Naive thymus-derived CD4-positive, alpha-beta T cell (primary cell): ENCODE measurements at places on chromosomes 5 and 9. TPM values are rescaled to one million over a fixed set of nuclear protein-coding genes. Genes with fewer than 3 reads are reported as not detected.

GRCh38 chr9:95193480-95193879, 124.0 kb downstream of the FANCC start:
- DNase-seq: no peak

The RFESD gene
- 2.2 TPM for total RNA-seq

The TEK gene
- total RNA-seq: 0.05 TPM in 1 of 2 replicates, not detected in the other

GRCh38 chr5:135604056-135604455, 25.3 kb upstream of the CXCL14 start:
- DNase-seq: no peak

DNA sequence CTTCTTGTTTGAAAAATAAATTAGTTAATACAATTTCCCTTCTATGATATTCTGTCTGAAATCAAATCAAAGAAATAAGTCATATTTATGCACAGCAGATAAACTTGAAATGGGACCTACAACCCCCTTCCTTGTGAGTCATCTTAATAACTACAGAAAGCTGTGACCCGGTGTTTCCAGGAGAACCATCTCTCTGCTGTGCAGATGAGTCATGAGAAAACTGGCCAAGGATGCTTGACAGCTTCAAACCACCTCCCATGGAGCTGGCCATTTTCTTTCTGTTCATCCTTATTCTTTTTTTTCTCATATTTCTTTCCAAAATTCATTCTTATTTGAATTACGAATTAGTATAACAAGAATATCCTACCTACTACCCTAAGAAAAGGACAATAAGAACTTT, 43.4 kb upstream of the NR4A3 start:
- DNase-seq: no peak

DNA sequence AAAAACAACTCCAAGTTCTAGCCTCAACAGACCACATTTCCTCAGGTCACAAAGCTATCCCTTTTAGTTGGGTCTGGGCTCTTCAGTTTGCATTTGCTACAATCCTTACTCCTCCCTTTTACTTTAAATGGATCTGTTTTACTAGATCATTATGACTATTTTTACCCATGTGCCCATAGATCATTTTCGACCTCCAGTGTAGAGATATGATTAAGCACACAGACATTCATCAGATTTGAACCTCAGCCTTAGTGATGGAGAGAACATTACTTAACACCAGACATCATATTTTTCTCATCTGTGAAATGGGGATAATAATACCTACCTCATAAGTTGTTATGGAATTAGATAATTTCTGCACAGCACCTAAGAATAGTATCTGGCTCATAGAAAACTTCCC, 141.9 kb downstream of the NPR3 start:
- no peak for DNase-seq

GRCh38 chr5:75016896-75017295, 35.5 kb downstream of the GCNT4 start:
- no peak for DNase-seq

The PCDHGC4 gene
- total RNA-seq: not detected

DNA sequence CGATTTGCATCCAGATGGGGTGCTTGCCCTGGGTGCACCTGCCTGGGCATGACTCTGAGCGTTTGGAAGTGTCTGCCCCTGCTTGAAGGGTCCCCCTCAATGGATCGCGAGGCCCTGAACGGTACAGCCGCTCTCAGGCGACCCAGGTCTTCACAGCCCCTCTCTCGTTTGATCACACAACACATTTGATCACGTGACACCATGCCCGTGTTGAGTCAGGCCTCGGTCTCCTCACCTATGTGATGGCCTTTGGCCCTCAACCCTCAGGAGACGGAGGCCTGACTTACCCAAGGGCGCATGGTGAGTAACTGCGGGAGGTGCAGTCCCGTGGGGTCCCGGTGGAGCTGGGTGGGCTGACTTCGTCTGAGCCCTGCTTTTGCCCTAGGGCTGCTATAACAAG, 3.0 kb upstream of the ASB6 start:
- no peak for DNase-seq

DNA sequence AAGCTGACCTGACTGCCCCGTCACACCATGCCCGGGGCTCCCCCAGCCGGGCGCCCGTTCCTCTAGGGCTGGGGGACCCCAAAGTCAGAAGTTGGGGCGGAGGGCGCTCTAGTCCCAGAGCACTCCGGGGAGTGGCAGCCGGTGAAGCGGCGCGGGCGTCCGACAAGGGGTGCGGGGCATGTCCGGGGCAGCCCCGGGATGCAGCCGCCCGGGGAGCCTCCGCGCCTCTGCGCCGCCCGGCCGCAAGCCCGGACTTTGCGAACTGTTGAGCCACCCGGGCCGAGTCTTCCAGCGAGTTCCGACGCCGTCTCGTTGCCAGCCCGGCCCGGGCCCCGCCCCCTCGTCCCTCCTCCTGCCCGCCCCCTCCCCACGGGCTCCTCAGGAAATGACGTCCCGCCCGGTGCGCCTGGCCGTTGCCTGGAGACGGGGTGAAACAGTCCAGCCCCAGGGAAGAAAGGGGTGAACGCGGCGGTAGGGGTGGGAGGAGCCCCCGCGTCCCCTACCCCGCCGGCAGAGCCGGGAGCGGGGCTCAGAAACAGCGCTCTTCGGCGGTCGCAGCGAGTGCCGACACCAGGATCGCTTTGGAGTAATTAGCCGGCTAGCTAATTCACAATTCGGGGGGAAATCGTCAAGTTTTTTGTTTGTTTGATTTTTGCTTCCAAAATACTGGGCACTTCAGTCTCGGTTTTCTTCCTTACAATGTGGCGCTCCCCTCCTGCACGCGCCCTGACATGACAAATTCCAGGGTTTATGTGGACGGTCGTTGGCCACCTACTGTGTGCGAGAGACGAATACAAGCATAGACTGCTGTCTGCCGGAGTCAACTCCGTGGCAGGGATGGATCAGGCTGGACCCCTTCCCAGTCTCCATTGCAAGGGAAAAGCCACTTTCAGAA, at the start of gene WHRN:
Gene WHRN, minus strand, starts transcription at position 287 of the 895 bp plus-strand sequence. CDS start 672 bp downstream, outside the sequence.
- DNase-seq: peak; percentile 89

The ZDHHC11B gene
- total RNA-seq: 1.6 TPM

DNA sequence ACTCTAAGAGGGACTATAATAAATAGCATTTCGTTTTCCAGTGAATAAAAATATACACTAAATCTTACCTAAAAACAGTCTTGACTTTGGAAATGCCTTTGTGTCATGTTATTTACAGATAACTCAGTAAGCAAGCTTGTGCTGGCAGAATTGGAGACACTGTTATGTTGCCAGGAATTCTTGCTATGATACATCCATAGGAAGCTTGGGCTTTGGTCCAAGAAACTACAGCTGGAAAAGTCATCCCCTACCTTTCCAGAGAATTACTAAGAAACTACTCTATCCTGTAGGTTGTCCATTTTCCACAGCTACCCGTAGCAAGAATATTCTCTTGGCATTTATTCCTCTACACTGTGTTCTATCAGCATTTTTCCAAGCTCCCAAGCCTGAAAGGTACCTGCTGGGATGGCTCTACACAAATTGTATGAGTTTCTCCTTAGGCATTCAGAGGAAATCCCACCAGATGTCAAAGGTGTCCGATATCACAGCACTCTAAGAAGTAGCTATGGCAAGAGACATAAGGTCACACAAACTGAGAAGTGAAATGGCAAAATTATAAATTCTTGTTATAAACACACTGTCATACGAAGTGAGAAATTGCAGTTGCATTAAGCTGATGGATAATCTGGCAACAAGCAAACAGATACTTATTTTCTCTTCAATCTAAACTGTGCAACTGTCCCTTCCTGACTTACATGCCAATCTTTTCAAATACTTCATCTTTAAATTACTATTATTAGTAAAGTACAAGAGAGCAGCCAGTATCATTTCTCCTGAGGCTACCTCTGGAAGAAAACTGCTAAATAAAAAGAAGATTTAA, 68.5 kb downstream of the MCTP1 start:
- no peak for DNase-seq

DNA sequence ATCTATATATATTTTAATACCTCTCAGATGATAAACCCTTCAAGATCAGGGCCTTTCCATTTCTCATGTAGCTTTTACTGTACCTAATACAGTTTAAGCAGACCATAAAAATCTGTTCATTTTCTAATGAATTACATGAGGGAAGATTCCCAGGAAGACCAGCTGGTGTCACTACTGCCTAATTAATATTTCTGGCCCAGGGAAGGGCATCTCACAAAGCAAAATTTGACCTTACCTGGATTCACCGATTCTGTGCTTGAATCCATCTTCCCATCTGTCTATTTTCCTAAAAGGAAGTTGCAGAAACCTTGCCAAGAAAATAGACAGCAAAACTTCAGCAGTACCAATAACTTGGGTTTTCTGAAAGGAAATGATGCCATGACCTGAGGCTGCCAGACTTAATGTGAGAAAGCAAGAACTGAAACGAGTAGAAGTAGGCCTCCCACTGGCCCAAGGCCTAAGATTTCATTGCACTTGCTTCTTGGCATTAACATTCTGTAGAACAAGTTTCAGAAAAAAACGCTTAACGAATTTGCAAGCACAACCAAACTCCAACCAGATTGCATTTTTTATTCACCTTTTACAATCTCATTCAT, 83.0 kb upstream of the GLIS3 start:
- peak; percentile 45 for DNase-seq

The IFNA2 gene
- not detected for total RNA-seq

- no peak for DNase-seq
These were observed 460.0 kb downstream of the PSAT1 start for GRCh38 chr9:78756813-78757510.

- DNase-seq: no peak
These were observed 78.4 kb downstream of the ZNF354C start for GRCh38 chr5:179138568-179138925.

- DNase-seq: no peak
These were observed at the start of gene LRRC14B for GRCh38 chr5:191036-191948. TSS of gene LRRC14B (plus strand) at chr5:191495. CDS start at chr5:191539, 44 bp downstream.
